Stomach (tissue), 19 donors: ENCODE measurements at places on chromosomes 4 and X. TPM values are rescaled to one million over a fixed set of nuclear protein-coding genes. Genes with fewer than 3 reads are reported as not detected.

Gene UGT2B11
- polyA plus RNA-seq: not detected

Gene STOX2
- 1.00 TPM for polyA plus RNA-seq

Gene TAF9B
- polyA plus RNA-seq: 11.1 TPM

Gene GAR1
- 19.2 TPM for polyA plus RNA-seq

Gene BEX4
- polyA plus RNA-seq: 35.9 TPM

Gene ARX
- 0.18 TPM for polyA plus RNA-seq

GRCh38 chrX:136880003-136880451, 498 bp downstream of the RBMX start:
- H3K27ac ChIP-seq: peak overlapping the region; percentile 92
- H3K4me1 ChIP-seq: peaks cover 13% of the 10 kb centered on the region
- peak; percentile 62 for DNase-seq
- H3K36me3 ChIP-seq: peaks cover 37% of the 10 kb centered on the region

DNA sequence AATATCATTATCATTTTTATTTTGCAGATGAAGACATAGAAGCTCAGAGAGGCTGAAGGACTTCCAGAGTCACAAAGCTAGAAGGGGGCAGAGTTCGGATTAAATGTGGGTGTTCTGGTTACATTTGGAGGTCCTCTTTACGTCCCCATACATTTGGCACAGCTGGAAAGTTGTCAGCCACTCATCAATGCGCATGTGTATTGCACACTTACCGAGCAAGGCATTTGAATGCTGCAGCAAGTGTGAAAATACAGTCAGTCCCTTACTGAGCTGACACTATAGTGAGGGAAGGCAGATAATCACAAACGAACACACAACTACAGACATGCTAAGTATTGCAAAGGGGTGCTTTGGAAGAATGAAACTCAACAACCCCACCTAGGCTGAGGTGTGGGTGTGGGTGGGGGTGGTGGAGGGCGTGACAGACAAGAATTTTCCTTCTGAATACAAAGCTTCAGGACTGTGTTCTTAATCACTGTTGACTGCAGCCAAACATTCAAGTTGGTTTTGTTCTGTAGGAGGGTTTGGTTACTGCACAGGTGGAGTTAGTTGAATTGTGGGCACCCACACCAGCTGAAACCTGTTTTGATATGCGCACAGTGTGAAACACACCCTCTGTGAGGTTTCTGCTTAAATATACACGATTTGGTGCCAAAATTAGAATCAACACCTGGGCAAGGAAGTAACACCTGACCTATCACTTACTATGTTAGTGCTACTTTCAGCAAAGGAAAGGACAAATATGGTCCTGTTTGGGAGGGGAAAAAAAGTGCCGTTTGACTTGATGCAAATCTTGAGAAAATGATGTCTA, 72.4 kb downstream of the COQ2 start:
- peak; percentile 95 for DNase-seq
- H3K4me3 ChIP-seq: no peak overlapping the region
- H3K36me3 ChIP-seq: no peaks in the 10 kb centered on the region

GRCh38 chrX:126027229-126027628, 138.9 kb downstream of the DCAF12L2 start:
- H3K36me3 ChIP-seq: no peaks in the 10 kb centered on the region
- no peaks in the 10 kb centered on the region for H3K4me1 ChIP-seq
- no peak for DNase-seq
- no peaks in the 10 kb centered on the region for H3K27me3 ChIP-seq
- no peak overlapping the region for H3K27ac ChIP-seq

- DNase-seq: no peak
- peaks cover 9% of the 10 kb centered on the region for H3K4me1 ChIP-seq
- no peak overlapping the region for H3K4me3 ChIP-seq
Measured at GRCh38 chr4:52962721-52963120, 100.6 kb downstream of the RASL11B start.

GRCh38 chrX:153941336-153942252, 2.8 kb downstream of the RENBP start:
- H3K27ac ChIP-seq: no peak overlapping the region
- H3K36me3 ChIP-seq: no peaks in the 10 kb centered on the region
- no peak overlapping the region for H3K4me3 ChIP-seq
- no peak for DNase-seq

DNA sequence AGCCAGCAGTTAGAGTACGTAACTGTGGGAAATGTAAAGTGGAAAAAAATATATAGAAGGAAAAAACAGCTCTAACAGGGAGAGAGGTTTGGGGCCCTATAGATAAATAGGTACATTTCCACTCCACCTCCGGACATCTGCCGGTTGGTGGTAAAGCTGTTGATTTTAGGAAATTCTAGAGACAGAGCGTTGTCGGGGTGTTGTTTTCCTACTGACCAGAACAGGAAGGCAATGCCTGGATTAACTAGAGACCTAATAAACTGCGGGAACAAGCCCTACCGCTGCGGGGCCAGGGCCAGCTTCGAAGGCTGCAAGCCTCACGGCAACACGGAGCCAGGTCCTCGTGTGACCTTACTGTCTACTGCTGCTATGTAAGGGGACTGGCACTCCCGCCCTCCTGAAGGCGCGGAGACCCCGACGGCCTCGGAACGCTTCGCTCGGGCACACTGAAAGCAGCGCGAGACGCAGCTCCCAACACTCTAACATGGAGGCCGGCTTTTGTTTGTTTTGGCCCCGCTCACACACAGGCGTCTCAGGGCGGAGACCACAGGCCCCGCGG, 702 bp upstream of the CDKN2AIP start:
- peak overlapping the region; percentile 100 for H3K27ac ChIP-seq
- H3K4me3 ChIP-seq: peak overlapping the region; percentile 68
- peaks cover 29% of the 10 kb centered on the region for H3K36me3 ChIP-seq

- no peaks in the 10 kb centered on the region for H3K27me3 ChIP-seq
- no peaks in the 10 kb centered on the region for H3K36me3 ChIP-seq
- DNase-seq: no peak
- H3K4me1 ChIP-seq: no peaks in the 10 kb centered on the region
- no peak overlapping the region for H3K4me3 ChIP-seq
Measured at GRCh38 chrX:40383969-40384368, 196.8 kb upstream of the ATP6AP2 start.

DNA sequence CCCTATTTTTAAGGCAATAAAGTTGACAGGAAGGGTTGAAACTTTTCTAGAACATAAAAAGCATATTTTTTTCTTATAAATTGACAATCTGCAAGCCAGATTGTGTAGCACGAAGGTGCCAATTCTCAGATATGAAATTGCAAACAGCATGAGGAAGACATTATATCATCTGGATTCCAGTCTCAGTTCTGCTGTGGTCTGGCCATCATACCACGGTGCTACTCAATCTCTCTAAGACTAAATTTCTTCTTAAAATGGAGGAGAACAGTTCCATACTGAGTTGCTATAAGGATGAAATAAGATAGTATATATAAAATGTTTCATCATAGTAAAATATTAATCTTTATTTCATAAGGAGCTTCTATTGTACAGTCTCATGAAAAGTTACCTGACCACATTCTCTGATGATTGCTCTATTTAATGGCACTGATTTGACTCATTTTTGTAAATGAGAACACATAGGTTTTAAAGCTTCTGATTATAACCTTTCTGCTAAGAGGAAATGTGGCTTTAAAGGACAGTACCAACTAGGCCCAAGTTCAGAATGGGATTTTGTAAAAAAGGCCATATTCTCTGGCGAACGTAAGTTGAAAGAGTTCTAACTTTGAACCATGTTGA, 127.9 kb downstream of the SHROOM3 start:
- peaks cover 25% of the 10 kb centered on the region for H3K4me1 ChIP-seq
- no peak for DNase-seq
- H3K36me3 ChIP-seq: no peaks in the 10 kb centered on the region
- no peak overlapping the region for H3K4me3 ChIP-seq
- no peaks in the 10 kb centered on the region for H3K27me3 ChIP-seq
- H3K27ac ChIP-seq: no peak overlapping the region

- no peaks in the 10 kb centered on the region for H3K4me1 ChIP-seq
- DNase-seq: no peak
- no peaks in the 10 kb centered on the region for H3K27me3 ChIP-seq
- H3K36me3 ChIP-seq: no peaks in the 10 kb centered on the region
Measured at GRCh38 chrX:40947276-40947675, 138.0 kb upstream of the USP9X start.

DNA sequence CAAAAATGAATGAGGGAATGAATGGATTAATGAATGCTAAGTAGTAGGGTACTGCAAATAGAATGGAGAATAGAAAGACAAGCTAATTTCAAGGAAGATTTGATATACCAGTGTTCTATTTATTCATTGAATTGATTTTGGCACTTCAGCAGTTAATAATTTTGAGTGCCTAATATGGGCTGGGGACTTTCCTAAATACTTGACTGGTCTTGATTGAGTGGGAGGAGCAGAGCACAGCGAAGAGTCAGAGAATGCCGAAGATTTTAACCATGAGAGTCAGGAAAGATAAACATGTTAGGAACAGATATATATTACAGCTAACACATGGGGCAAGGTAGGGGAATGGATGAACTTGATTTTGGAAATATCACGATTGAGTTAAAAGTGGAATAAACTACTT, 10.6 kb downstream of the IL15 start:
- no peaks in the 10 kb centered on the region for H3K27me3 ChIP-seq
- H3K4me1 ChIP-seq: peaks cover 14% of the 10 kb centered on the region
- H3K27ac ChIP-seq: no peak overlapping the region
- no peaks in the 10 kb centered on the region for H3K36me3 ChIP-seq

GRCh38 chr4:7818399-7818911, 121.2 kb downstream of the AFAP1 start:
- H3K4me1 ChIP-seq: peaks cover 7% of the 10 kb centered on the region
- H3K27ac ChIP-seq: peak overlapping the region; percentile 29
- peaks cover 16% of the 10 kb centered on the region for H3K36me3 ChIP-seq
- H3K27me3 ChIP-seq: no peaks in the 10 kb centered on the region
- H3K4me3 ChIP-seq: no peak overlapping the region

DNA sequence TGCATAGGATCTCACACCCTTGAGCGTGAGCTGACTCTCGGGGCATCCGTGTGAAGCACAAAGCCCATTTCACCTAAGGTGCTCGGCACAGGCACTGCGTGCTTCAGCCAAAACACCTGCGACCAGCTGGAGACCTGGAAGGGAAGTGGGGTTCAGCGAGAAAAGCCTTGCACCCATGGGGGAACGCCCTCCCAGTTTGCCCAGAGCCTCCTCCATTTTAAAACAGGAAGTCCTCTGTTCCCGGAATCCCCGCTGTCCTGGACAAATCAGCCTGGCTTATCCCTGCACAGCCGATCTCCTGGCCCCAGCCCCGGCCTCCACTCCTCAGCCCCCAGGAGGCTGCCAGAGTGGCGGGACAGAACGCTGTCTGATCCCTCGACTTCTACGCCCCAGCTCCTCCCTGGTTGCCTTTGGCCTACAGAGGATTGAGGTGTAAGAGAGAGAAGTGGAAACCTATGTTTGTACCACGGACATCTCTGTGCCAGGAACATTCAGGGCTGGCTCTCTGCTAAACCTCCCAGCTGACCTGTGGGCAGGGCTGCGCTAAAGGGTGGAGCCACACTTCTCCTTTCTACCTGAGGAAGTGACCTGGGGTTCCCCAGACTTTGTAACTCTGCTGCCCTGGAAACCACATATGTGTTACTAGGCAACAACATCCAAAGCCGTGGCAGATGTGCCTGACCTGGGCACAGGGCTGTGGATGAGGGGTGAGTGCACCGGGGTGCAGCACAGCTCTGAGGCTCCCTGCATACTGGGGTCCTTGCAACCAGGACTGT, 3.8 kb upstream of the C4orf50 start:
- H3K4me3 ChIP-seq: no peak overlapping the region
- H3K36me3 ChIP-seq: no peaks in the 10 kb centered on the region
- DNase-seq: no peak
- no peak overlapping the region for H3K27ac ChIP-seq
- no peaks in the 10 kb centered on the region for H3K4me1 ChIP-seq
- no peaks in the 10 kb centered on the region for H3K27me3 ChIP-seq

DNA sequence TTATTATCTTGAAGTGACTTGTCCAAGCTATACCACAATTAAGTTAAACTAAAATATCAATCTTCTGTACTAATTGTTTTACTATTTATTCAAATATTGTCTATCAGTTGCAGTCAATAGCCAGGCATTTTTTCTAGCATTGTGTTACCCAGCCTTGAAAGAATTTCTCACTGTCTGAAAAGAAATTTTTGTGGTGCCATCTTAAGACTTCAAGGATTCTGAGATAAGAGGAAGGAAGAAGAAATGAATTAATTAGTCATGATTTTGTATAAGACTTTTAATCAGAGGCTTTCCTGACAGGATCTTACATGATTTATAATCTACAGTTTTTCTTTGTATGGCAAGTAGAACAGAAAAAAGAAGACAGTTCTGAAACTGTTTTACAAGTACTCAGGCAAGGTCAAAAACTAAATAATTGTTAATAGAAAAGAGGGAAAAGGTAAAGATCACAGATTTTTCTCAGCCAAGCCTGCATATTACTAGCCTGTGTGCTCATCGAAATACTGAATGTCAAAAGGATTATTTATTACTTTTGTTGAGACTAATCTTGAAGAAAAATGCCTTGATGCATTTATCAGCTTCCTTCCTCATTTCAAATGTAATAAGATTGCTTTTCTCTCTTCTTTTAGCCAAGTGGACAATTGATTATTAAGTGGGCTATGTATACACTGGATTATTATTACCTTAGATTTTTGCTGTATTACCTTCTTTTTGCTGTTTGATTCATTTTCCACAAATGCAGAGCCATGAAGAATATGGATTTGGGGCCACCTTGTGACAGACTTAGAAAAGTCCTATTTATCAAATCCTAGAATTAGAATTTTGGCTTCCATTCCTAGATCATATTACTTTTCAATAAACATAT, 53.8 kb downstream of the CXCL1 start:
- DNase-seq: peak; percentile 52
- H3K27me3 ChIP-seq: no peaks in the 10 kb centered on the region
- no peak overlapping the region for H3K27ac ChIP-seq
- H3K4me1 ChIP-seq: no peaks in the 10 kb centered on the region

DNA sequence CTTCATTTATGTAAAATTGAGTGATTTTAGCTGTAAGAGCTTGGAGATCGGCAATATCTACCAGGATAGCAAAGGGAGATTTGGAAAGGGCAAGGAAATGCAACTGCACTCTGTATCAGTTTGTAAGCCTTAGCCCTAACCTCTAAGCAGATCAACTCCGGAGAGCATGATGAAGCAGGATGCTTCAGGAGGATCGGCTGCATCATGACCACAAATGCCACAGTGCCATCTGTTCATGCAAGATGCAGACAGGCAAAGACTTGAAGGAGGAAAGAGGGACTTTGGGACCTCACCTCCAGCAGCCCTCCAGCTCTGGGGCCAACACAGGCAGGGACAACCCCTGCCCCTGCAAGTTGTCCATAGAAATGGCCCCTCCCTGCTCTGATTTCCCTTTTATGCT, 377.6 kb upstream of the GATB start:
- no peak overlapping the region for H3K27ac ChIP-seq
- H3K4me1 ChIP-seq: no peaks in the 10 kb centered on the region
- no peak for DNase-seq

GRCh38 chr4:136599890-136600289, 932.4 kb downstream of the PCDH18 start:
- H3K4me1 ChIP-seq: no peaks in the 10 kb centered on the region
- H3K27ac ChIP-seq: no peak overlapping the region
- no peaks in the 10 kb centered on the region for H3K27me3 ChIP-seq
- DNase-seq: no peak
- no peaks in the 10 kb centered on the region for H3K36me3 ChIP-seq

- no peaks in the 10 kb centered on the region for H3K4me1 ChIP-seq
- H3K27me3 ChIP-seq: no peaks in the 10 kb centered on the region
- no peak for DNase-seq
- H3K27ac ChIP-seq: no peak overlapping the region
- H3K36me3 ChIP-seq: no peaks in the 10 kb centered on the region
- H3K4me3 ChIP-seq: no peak overlapping the region
Measured at GRCh38 chr4:161937596-161937995, 226.2 kb downstream of the FSTL5 start.
